ENCODE measurements at places on chromosomes 3 and 15.

GRCh38 chr3:10950476-10951294 lies 41.9 kb upstream of the SLC6A1 start:
- no peak for DNase-seq

DNA sequence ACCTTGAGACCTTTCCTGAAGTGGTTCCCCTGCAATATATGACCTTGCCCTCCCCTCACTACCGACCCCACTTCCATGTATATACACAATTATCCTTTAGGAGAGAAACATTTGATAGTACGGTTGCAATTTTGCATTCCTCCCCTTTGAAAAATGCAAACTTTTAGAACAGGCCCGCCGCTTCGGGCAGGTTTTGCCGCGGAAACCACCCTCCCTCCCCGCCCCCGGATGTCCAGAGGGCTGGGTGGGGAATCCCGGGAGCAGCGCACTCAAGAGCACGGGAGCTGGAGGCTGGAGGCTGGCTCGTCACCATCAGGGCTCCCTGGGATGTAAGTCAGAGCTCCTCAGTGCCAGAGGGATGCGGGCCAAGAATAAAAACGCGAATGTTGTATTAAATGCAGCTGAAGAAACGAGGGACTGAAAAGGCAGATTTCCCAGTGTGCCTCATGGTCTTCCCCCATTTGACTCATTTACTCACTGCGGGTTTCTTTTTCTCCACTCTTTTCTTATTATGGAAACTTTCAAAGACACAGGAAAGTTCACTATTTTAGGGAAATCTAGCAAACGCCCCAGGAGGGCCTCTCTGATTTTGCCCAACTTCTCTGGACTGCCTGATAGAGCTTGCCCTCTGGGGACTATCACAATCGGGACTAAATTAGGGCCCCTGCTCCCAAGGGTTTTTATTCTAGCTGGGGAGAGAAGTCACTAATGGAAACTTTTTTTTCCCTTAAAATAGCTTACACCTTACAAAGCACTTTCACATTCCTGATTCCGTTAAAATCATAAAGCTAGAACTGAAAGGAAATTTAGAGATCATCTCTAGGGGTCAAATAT lies 2.9 kb upstream of the USP3 start:
- peak; percentile 86 for DNase-seq

- DNase-seq = no peak
Observed at GRCh38 chr3:74592359-74592758, 22.1 kb downstream of the CNTN3 start.

GRCh38 chr3:161894657-161895056 lies 398.0 kb downstream of the OTOL1 start:
- no peak for DNase-seq

GRCh38 chr15:48722764-48723661 lies 77.5 kb upstream of the FBN1 start:
- DNase-seq = no peak

- no peak for DNase-seq
Observed at GRCh38 chr15:67601073-67601472, 58.6 kb downstream of the MAP2K5 start.

GRCh38 chr3:55044486-55044885 lies 116.6 kb upstream of the LRTM1 start:
- DNase-seq = no peak

GRCh38 chr15:31440754-31441311 lies 114.2 kb downstream of the KLF13 start:
- peak; percentile 83 for DNase-seq

DNA sequence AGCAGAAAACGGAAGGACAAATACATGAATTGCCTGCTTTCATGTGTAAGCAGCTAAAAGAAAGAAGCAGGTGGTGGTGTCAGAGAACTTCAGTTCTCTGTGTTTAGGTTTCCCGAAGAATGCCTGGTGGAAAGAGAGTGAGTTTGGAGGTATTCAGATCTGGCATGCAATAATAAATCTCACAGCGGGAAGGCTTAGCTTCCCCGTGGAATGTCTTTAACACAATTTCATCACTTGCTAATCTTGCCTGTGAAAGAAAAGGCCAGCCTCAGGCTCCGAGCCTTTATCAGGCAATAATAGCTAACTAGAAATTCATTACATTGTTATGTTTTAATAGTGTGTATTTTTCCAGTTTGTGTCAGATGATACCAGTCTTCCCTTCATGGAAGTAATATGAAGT lies 220.3 kb downstream of the PDZRN3 start:
- DNase-seq = no peak

GRCh38 chr3:186277268-186277909 lies 84.6 kb downstream of the DGKG start:
- no peak for DNase-seq

- DNase-seq = no peak
Observed at GRCh38 chr3:54578417-54578816, 349.4 kb downstream of the LRTM1 start.

DNA sequence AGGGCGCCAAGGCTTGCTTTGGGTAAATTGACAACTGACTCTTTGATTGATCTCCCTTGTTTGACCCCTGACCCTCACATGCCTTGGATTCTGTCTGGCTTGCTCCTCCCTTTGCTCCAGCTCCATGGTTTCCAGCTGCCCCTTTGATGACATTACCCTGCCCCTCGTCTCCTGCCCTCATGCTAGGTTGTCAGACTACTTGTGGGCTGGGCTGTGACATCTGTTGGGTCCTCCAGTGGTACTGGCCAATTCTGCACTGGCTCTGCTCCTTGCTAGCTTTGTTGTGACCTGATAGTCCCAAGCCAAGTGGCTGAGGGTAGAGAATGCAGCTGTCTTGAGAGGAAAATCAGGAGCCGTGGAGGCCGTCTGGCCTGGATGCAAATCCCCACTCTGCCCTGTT lies 6.2 kb downstream of the THSD4 start:
- no peak for DNase-seq

GRCh38 chr15:45666119-45666875 lies 31.5 kb downstream of the SQOR start:
- DNase-seq = no peak

DNA sequence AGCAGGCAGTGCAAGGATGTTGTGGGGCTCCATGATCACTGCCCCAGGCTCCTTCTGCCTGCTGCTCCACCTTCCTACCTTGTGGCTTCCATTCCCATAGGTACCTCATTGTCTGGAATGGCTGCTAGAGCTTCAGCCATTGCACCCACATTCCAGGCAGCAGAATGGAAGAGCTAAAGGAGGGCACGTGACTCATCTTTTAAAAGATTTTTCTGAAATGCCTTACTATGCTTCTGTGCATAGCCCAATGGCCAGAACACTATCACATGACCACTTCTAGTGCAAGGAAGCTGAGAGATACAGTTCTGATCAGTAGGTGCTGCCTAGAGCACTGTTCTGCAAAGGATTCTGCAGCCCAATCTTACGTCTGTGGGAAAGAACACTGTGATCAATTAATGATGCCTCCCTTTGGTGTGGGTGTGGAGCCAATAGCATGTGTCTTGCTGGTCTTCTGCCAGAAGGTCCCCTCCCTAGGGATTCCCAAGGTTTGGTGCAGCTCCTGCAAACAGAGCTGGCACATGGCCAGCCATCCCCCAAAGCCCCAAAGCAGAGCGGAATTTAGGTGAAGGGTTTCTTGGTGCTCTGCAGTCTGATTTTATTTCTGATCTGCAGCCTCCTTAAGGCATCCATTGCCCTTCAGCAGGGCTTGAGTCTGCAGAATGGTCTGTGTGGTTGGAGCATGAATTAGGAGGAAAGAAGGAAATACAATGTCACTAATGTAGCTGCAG lies 34.4 kb downstream of the SPSB4 start:
- no peak for DNase-seq

GRCh38 chr15:70151003-70151402 lies 53.3 kb upstream of the TLE3 start:
- no peak for DNase-seq

DNA sequence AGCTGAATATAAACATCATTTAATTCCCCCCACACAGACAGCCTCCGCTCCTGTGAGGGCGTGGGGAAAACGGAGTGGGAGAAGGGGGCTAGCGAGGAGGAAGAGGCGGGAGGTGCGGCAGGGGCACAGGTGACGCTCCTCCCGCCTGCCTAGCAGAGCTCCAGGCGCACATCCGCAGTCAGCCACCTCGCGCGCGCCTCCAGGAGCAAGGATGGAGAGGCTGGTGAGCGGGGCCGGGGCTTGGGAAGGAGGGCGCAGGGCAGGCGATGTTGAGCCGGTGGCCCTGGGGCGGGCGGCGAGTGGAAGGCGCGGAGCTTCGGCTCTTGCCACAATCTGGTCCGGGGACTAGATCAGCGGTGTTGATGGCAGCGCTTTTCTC lies at the start of gene CD200:
Gene CD200, plus strand, starts transcription at position 155 of the 379 bp plus-strand sequence. Its CDS starts 57 bp downstream, at position 212.
- DNase-seq = peak; percentile 76

DNA sequence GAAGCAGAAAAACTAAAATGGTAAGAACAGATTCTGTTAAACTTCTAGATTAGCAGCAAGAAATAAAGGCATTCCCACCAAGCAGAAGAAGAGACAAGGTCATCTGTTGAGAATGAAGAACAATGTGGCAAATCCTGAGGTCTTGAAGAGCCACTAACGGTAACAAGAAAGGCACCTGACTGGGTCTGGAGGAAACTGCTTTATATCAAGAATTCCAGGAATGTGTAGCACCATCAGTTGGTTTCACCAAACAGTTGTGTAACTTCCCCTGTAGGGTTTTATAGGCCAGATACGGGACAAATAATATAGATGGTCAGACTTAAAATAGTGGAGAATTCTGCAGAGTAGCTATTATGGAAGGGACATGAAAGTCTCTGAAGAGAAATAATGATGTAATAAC lies 57.3 kb downstream of the ACAP2 start:
- DNase-seq = no peak

DNA sequence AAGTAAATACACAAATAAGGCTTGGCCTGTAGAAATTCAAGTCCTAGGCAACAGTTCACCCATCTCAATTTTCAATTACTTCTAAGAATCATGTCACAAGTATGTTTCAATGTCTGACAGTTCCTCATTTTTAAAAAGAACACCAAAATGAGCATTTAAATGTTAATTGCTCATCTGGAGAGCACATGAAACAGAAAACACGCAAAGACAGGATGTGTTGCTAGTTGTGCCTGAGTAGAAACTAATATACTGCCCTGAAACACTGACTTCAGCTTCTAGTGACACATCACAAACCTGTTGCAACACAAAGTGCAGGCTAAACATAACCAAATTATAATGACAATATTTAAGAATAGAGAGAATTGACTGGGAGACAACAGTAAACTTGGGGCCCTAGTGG lies 167.3 kb upstream of the THBS1 start:
- no peak for DNase-seq

- no peak for DNase-seq
Observed at GRCh38 chr3:30948426-30948825, 54.0 kb upstream of the GADL1 start.

- no peak for DNase-seq
Observed at GRCh38 chr15:40441565-40442531, 1.1 kb downstream of the BAHD1 start.

DNA sequence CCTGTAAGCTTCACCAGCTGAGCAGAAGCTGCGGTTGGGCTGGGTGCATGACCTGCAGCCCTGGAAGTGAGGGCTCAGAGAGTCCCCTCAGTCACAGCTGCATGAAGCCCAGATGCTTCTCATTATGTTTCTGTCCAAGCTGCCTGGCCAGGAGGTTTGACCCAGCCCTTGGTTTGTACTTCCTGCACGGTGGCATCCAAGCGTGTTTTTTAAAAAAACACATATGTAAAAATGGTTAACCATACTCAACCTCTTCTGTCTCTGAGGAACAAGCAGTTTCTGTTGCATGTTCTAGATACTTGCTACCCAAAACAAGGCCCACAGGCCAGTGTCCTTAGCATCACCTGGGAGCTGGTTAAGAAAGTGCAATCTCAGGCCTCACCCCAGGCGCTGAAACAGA lies 76.0 kb upstream of the ATP10A start:
- DNase-seq = no peak

- no peak for DNase-seq
Observed at GRCh38 chr3:81268526-81268925, 492.9 kb downstream of the GBE1 start.

DNA sequence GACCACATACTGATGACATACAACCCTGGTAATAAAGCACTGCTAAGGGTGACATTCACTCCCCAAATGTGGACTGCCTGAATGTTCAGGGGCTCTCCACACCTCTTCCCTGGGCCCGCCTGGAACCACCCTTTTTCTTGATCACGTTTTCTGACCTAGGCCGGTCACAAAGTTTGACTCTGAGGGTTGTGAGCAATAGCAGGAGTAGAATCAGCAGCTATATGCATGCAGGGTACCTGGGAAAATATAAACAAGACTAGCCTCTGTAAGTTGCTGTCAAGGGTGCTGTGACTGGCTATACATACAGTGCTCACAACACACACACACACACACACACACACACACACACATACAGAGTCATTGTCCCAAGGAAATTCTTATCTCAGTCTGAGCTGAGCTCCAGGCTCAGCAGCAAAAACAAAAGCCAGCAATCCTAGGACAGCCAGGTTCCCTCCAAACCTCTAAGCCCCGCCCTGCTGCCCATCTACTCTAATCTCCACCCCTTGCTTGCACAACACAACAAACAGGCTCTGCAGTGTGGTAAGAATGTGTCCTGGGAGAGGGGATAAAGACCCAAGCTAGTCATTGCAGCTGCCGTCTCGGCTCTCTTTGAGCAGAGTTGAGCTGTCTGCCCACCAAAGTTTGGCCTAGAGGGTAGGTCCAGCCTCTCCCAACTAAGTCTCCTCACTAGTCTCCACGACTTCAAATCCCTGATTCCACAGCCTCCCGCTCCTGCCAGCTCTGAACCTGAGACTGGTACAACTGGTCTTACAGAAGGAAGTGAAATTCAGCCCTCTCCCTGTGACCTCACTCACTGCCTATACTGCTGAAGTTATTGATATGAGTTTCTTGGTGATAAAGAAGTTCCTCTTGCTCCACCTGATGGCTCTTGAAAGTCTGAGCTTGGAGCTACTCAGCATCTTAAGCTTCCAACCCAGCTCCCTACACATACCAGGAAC lies 2.2 kb downstream of the BMF start:
- peak; percentile 83 for DNase-seq

DNA sequence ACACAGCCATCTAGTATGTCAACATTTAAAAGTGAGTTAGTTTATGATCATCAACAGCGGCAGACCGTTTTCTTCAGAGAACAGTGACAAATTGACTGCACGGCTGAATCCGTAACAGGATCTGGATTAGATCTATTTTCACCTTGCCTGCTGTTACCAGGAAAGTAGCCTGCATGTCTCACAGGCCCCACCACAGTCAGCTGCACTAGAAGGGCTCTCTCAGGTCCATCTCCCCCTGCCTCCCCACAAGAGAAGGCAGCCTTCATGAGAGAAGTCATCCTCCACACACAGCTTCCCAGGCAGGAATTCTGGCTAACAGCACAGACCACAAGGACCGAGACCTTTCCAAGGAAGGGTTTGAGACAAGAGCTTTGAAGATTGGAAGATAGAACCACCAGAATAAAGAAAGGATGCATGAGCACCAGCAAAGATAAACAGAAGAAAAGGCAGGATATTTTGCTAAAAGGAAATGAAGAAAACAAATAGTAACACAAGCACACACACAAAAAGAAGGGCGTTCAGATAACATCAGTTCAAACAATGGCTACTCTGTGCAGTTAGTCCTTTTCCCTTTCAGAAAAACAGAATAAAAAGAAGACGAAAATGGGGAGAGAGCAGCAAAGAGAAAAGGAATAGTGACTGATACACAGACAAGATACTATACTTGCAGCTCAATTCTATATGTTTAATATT lies 127.5 kb downstream of the SNRK start:
- DNase-seq = no peak

Data from Right ventricle myocardium inferior (tissue), 1 donor.